T-helper 1 cell (primary cell): ENCODE measurements at places on chromosomes 6 and 20.
A peak's percentile ranks its signal among the peaks of the same experiment; 100 is the strongest.

- peak; percentile 8 for DNase-seq
Observed at GRCh38 chr20:17617868-17618672, 48.2 kb downstream of the DSTN start.

GRCh38 chr6:3596766-3597165 lies 139.9 kb upstream of the SLC22A23 start:
- no peak for DNase-seq

DNA sequence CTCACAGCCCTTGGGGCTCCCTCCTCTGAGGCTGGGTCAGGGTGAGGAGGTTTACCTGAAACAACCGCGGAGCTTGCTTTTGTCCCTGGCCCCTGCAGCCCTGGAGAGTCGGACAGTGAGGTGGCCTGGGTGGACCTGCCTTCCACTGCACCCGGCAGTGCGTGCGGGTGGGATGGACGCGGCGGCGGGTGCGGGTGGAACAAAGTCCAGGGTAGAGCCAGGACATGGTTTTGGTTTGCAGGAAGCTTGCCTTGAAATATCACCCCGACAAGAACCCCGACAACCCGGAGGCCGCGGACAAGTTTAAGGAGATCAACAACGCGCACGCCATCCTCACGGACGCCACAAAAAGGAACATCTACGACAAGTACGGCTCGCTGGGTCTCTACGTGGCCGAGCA lies 27.1 kb downstream of the UCKL1 start:
- DNase-seq, result no peak

DNA sequence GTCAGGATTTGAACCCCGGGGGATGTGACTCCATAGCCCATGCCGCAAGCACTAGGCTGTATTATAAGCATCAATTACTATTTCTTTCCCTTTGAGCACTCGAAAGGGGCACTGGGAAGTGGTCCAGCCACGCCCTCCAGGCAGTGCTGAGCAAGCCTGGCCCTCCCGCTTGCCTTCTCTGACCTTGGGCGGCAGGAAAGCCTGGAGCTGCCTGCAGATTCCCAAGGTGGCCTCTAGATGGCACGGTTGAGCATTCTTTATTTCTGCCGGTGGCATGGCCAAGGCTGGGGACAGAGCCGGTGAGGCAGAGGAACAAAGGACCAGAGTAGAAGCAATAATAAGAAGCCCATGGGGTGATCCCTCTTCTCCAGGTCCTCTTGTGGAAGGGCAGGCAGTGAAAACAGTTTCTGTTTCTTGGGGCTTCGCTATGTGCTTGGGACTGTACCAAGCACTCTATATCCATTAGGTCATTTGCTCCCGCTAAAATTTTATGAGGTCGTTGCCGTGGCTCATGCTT lies 32.0 kb downstream of the ARHGAP40 start:
- peak; percentile 48 for DNase-seq

DNA sequence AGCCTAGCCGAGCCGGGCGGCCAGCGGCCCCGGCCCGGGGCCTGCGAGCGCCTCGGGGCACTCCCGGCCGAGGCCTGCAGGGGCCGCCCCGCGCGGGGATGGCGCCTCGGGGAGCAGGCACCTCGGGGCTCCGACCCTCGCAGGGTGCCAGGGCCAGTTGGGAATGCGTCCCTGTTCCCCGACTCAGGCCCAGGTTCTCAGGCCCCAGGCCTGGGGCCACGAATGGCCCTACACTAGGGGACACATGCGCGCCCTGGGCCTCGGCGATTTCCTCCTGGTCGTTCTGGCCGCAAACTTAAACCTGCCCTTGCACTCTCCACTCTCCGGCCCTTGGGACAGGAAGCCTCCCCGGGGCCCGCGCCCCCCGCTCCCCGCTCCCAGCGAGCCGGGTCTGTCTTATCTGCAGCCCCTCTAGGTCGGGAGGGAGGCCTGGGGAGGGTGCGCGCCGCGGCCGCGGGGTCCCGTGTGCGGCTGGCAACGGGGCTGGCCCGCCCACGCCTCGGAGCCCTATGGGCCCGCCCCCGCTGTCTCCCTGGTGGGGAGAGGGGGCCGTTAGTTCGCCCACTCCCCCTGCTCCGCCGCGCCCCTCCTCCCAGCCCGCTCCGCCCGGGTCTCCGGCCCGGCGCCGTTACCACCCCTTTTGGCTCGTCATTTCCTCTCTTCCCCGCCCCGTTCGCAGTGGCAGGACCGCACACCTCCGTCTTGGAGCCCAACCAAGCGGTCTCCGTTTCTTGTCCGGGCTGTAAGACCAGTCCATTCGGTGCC lies 611 bp downstream of the NFYA start:
- peak; percentile 76 for DNase-seq

DNA sequence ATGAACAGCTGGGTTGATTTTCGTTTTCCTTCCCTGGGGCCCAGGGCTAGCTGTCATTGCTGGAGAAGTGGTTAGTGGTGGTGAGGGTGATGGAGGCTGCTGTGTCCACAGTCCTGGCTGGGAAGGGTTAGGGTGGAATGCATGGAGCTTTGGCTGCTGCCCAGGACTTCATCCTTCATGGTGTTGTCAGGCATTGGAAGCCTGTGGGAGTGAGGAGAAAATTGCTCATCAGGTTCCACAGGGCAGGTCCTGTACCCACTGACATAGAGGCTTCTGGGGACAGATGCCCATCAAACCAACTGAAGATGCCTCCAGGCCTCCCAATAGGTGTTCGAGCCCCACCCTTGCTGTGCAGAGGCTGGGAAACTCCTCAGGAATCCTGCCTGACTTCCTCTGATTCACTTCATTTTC lies 262.4 kb upstream of the SUPT3H start:
- no peak for DNase-seq

DNA sequence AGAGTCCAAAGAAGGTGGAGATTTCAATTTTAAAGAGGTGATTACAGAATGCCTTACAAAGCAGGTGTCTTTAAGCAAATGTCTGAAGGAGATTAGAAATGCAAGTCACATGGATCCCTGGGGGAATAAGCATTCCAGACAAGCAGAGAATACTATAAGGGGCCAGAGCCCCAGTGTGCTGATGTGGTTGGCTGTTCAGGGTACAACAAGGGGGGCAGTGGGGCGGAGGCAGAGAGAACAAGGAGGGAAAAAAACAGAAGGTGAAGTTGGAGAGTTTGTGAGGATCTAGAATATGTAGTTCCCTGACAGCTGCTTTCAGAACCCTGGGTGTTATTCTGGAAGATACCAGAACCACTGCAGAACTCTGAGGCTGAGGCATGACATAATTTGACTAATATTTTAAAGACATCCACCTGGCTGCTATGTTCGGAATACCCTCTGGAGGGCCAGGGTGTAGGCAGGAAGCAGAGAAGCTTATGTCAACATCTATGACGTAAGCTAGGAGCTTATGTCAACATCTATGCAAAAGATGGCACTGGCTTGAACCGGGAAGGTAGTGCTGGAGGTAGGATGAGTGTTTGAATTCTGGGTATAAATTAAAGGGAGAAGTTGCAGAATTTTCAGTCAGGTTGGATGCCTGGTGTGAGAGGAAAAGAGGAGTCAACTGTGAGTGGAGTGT lies 276.3 kb upstream of the AGPAT4 start:
- DNase-seq, result no peak

DNA sequence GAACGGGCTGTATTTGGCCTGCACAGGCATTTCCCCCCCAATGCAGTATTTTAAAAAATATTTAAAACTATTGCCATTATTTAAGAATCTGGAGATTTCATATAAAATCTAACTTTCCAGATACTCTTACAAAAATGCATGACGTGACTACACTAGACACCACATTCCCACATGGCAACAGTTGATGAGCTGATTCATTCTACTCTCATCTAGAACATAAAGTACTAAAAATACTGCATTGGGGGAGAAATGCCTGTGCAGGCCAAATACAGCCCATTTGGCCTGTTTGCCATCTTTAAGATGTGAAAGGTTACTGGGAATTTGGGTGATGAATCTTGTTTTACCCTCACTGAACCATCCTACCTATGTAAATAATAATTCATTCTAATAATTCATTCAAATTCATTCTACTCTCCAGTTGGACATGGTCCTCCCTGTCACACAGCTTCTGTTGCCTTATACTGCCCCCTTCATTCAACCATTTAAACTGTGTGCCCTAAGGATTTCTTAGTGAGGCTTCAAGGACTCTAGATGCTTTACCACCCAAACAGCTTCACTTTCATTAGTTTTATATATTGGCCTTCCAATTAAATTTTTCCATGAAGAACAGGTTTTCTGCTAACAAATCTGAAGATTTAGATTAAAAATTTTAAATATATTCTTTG lies 6.9 kb upstream of the ZSCAN16 start:
- DNase-seq, result no peak

- no peak for DNase-seq
Observed at GRCh38 chr6:84428300-84428907, 201.0 kb upstream of the CEP162 start.

DNA sequence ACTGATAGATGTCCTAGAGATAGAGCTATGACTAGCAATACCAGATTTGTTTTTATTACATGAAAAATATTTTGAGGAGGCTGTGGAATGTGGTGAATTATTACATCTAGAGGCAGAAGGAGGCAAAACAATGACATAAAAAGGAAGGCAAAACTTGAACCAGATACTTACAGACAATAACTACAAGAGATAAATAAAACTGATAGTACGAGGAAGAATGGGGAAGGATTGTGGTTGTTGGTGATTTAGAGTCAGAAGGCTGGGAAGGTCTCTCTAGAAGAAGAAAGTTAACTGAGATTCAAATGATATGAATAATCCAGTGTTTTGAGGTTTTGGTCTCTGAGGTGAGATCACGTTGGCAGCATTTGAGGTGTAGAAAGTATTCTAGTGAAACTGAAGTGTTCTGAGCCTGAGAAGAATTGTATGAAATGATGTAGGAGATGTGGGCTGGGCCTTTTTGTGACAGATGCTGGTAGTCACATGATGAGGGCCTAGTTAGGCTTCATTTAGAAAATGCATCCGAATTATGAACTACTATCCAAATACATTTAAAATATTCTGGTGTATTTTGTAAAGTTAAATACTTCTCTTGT lies 589.1 kb downstream of the EYS start:
- no peak for DNase-seq

GRCh38 chr6:56761651-56762050 lies 119.0 kb upstream of the DST start:
- DNase-seq, result no peak

GRCh38 chr6:72720464-72720863 lies 98.6 kb downstream of the KCNQ5 start:
- DNase-seq, result no peak

- DNase-seq, result no peak
Observed at GRCh38 chr20:48538058-48538825, 289.6 kb downstream of the PREX1 start.

DNA sequence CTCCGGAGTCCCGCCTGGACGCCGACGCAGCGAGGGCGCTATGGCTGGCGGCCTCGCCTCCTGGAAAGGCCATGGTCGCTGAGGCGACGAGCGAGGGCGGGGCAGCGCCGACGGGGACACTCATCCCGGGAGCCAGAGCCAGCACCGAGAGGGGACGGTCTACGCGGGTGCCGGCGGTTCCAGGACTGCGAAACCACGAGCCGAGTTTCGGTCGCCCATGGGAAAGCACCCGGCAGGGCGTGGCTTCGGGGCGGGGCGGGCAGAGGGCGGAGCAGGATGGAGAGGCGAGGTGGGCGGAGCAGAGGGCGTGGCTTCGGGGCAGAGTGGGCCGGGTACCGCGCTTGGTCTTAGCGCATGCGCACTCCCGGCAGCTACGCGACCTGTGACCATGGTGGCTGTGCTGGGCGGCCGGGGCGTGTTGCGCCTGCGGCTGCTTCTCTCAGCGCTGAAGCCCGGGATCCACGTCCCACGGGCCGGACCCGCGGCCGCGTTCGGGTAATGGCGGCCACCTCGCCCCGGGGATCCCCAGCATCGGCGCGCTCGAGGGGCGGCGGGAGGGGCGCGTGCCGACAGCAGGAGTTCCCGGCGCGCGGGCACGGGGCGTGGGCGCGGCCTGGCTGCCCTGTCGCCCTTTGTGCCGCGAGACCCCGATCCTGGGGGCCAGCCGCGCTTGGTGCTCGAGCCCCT lies at the start of gene BPHL:
TSS of gene BPHL (plus strand) at position 359 of the 687 bp plus-strand sequence. CDS start at position 389, 30 bp downstream.
- DNase-seq, result peak; percentile 96

- DNase-seq, result no peak
Observed at GRCh38 chr6:154496793-154497517, 13.5 kb downstream of the CNKSR3 start.

DNA sequence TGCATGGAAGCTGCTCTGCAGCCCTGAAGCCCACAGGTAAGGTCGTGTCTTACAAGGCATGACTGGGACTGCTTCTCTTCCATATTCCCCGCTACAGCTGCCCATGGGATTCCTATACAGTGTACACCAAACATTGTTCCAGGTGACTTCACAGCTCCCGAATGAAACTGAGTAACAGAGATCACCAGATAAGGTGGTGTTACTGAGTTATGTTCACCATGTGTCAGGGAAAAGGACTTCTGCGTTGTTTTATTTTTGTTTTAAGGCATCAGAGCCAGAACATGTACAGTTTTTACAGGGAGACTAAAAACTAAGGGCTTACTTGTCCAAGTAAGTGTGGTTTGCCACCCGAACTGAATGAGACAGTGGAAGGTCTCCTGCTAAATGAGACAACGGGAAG lies 138.3 kb downstream of the CD83 start:
- no peak for DNase-seq

DNA sequence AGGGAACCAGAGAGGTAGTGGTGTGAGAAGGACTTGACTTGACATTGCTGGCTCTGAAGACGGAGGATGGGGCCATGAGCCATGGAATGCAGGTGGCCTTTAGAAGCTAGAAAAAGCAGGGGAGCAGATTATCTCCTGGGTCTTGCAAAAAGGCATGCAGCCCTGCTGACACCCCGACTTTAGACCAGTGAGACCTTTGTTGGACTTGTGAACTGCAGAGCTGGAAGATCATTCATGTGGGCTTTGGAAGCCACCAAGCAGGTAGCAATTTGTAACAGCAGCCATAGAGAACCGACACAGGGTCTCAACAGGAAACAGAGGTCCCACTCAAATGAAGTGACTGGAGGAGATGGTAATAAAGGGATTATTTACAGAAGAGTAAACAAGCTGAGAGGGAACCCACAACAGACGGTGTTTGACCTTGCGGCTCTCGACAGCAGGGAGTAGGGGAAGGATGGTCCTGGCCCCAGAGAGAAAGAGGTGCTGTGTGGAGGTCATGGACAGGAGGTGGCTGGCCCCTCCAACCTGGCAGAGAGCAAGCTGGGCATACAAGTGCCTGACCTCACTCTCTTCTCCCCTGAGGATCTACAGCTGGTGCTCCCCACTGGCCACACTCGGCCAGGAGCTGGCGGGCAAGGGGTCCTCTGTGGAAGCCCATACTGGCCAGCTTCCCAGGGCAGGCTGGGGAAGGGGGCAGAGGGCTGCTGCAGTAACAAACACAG lies 43.9 kb downstream of the SLC22A23 start:
- no peak for DNase-seq

DNA sequence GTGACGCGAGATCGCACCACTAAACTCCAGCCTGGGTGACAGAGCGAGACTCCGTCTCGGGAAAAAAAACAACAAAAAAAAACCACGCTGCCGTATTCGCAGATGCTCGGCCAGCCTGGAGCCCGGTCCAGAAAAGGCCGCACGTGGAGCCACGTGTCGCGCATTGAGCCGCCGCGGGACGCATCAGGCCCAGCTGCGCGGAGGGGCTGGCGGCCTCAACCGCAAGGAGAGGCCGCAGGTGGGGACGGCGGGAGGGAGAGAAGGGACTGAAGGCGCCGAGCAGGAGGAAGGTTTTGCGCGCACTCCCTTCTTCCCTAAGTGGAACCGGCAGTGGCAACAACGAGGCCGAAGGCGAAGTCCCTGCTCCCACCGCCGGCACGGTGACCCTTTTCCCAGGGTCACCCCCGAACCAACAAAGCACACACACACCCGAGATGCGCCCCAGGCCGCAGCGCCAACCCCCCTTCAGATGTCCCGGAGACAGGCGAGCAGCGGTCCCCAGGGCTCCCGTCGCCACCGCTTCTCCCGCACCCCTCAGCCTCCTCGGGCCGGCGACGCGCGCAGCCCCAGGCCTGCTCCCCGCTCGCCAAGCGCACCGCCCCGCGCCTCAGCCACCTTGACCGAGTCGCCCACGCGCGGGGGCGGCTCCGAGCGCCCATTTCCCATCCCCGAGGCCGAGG lies 681 bp downstream of the SYCP2 start:
- no peak for DNase-seq
